ENCODE measurements at places on chromosomes 5 and 9.

DNA sequence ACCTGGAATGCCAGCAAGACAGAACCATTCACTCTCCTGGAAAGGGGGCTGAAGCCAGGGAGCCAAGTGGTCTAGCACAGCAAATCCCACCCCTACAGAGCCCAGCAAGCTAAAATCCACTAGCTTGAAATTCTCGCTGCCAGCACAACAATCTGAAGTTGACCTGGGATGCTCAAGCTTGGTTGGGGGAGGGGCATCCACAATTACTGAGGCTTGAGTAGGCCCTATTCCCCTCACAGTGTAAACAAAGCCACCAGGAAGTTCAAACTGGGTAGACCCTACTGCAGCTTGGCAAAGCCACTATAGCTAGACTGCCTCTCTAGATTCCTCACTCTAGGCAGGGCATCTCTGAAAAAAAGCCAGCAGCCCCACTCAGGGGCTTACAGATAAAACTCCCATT lies 17.3 kb downstream of the RIGI start:
- no peak for DNase-seq

DNA sequence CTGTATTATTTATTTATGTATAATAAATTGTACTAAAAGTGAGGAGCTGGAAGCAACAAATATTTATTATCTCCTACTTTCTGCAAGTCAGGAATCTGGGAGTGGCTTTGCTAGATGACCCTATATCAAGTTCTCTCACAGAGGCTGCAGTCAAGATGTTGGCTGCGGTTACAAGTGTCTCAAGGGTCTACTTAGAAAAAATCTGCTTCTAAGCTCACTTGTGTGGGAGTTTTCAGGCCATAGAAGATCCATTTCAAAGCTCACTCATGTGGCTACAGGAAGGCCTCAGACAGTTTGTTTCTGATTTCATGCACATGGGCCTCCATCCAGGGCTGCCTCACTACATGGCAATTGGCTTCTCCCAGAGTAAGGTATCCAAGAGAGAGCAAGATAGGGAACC lies 551.1 kb downstream of the CAAP1 start:
- no peak for DNase-seq

- no peak for DNase-seq
These were observed 94.6 kb upstream of the RASGRF2 start for GRCh38 chr5:80865551-80865950.

- no peak for DNase-seq
These were observed 212.0 kb downstream of the RAB3C start for GRCh38 chr5:58794875-58795274.

DNA sequence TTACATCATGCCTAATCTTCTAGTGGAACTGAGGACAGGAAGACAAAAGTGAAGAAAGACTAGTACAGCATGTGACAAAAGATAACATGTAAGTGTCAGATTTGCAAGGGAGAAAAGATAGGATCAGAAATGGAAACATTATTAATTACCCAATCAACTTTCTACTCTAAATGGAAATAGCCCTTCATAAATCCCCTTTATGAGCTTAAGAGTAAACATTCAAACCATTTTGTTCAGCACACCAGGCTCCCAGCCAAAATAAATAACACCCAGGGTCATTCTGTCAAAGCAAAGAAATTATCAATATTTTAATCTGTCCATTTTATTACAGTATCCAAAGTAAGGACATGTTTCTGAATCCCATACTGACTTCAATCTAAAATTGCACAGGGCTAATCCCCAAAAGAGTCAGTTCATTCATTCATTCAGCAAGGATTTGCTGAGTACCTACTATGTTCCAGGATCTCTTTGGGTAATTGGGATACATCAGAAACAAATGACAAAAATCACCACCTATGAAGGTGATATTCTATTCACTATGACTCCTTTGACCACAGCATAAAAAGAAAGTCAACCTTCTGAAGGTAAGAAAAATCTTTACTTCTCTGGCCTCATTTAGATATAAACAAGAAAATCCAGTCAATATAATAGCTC lies 5.3 kb downstream of the PRELID2 start:
- DNase-seq, result no peak

DNA sequence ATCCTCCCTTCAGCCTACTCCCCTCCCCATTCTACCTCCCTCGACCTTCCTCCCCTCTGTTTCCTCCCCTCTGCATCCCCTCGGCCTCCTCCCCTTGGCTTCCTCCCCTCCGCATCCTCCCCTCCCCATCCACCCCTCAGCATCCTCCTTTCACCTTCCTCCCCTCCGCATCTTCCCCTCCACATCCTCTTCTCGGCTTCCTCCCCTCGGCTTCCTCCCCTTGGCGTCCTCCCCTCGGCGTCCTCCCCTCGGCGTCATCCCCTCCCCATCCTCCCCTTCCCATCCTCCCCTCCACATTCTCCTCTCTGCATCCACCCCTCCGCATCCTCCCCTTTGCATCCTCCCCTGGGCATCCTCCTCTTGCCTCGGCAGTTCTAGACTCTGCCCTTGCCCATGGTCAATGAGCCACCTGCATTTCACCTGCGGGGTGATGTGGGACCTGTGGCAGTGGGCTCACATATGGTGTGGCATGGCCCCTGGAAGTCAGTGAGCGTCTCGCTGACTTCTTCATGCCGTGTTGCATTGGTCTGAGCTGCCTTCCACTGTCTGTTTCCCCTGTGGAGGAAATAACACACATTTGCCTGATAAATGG lies 113.0 kb downstream of the WNK2 start:
- DNase-seq, result no peak

DNA sequence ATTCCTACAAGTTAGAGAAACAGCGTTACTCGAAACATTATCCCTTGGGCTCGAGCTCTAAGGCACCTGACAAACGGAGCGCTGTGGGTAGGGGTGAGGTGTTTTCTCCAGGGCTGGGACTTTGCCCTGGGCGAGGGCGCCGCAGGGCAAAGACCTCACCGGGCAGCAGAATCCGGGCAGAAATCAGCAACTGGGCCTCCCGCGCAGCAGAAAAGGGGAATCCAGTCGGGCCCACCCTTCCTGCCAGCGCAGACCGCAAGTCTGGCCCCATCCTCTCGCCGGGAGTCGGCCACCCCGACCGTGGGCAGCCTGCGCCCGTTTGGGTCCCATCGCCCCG lies 430 bp upstream of the MSH3 start:
- DNase-seq, result no peak

GRCh38 chr9:134314950-134315715 lies 11.1 kb upstream of the RXRA start:
- no peak for DNase-seq

GRCh38 chr5:122965111-122965510 lies 71.4 kb downstream of the PPIC start:
- peak; percentile 19 for DNase-seq

- DNase-seq, result no peak
These were observed 289.7 kb upstream of the SEMA6A start for GRCh38 chr5:116864157-116864837.

GRCh38 chr5:22835686-22836085 lies 17.5 kb downstream of the CDH12 start:
- DNase-seq, result no peak

DNA sequence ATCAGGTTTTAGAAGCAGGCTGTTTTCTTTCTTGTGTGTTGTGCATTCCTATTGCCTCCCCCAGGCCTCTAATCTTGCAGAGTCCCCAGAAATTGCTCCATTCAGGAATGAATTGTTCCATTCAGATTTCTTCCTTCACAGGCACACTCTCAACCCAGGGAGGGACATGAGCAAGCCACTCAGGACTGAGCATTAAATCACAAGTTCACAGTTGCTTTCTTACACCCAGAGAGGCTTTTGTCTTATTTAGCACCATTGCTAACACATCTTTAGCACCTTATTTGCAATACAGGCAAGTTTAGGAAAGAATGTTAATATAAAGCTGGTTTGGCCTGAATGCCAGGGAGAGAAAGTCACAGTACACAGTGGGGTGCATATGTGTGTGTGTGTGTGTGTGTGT lies 221.4 kb downstream of the RAB3C start:
- DNase-seq, result no peak

DNA sequence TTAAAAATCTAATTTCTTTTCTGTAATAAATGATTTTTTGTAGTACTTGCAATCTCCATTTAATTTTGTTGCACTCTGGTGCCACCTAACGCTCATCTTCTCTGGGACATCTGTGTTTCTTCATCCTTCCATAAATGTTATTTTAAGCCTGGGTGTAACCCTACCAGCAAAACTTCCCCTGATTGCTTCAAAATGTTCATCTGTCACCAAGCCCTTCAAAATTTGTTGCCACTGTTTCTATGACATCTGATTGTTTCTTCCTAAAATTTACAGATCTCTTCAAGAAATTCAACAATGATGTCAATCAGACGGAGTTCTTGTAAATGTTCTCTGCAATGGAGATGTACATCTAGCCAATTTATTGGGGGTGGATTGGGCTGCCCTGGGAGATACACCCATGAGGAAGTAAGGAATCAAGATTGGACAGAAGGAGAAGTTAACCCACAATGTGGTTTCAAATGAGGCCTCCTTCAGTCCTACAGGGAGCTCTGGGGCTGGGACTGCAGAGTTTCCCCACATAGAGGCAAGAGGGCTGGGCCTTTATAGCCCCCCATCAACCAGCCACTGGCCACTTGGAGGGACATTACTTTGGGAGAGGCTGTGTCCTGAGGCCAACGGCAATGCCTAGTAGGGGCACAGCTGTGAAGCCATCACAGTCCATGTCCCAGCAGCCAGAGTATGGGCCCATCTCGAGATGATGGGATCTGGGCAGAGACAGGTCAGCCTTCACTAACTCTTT lies 23.3 kb downstream of the MCTP1 start:
- no peak for DNase-seq

DNA sequence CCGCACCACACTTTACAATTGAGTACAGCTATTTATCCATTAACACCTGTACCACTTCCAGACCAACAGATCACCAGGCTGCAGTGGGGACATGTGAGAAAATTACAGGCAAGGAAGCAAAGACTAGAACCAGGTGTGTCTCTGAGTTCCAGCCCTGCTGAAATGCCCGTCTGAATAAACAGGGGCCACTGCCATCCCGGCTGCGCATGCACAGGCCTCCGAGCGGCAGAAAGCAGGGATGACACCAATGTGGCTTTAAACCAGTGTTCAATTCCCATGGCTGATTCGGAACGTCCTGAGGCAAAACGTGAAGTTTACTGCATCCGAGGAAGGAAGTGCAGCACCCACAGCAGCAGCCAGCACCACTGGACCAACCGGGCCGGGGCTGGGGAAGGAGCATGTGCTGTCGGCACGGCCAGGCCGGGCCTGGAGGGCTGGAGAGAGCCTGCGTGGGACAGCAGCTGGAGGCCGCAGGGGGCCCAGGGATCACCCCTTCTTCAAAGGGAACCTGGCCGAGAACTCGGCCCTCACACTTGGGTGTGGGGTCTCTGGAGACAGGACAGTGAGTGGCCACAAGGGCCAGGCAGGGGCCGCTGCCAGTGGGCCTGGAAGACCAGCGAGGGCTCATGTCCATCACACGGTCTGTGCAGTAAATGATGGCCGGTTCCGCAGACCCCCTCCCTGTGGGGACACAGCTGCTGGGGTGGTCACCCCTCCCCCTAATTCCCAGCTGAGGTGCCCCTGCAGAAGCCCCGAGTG lies 33.0 kb upstream of the SLC12A7 start:
- DNase-seq, result no peak

DNA sequence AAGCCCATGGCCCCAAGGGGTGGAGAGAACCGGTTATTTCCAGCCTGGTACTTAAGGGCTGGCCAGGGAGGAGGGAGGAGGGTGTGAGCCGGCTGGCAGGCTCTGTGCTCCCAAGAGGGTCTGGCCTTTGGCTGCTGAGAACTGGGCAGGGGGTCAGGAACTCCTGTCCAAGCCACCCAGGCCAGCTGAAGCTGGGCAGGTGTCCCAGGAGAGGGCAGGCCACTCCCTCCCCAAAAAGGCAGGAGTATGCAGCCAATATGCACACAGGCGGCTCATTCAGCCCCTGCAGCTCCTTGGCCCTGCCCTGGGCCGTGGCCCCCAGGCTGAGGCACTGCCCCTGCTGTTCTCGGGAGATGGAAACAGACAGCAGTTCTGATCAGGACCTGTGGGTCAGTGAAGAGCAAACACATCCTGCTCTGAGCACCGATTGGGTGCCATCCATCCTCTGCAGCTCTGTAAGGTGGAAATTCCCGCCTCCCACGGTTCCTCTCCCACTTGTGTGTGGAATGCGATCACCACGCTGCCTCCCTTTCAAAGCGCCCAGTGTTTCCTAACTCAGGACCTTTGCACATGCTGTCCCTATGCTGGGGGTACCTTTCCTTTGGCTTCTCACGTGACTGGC lies 17.1 kb upstream of the KIF12 start:
- DNase-seq, result no peak

GRCh38 chr5:176996780-176997179 lies 9.8 kb downstream of the UIMC1 start:
- DNase-seq, result no peak

- no peak for DNase-seq
These were observed 22.2 kb downstream of the HMCN2 start for GRCh38 chr9:130287736-130288135.

- DNase-seq, result no peak
These were observed 1.8 kb downstream of the SMC5 start for GRCh38 chr9:70260606-70261005.

GRCh38 chr5:115064380-115064779 lies 105.3 kb downstream of the TRIM36 start:
- no peak for DNase-seq

GRCh38 chr5:93010037-93010436 lies 571.0 kb downstream of the NR2F1-AS1 start:
- no peak for DNase-seq

GRCh38 chr5:119179857-119180641 lies 109.2 kb downstream of the DMXL1 start:
- DNase-seq, result no peak

DNA sequence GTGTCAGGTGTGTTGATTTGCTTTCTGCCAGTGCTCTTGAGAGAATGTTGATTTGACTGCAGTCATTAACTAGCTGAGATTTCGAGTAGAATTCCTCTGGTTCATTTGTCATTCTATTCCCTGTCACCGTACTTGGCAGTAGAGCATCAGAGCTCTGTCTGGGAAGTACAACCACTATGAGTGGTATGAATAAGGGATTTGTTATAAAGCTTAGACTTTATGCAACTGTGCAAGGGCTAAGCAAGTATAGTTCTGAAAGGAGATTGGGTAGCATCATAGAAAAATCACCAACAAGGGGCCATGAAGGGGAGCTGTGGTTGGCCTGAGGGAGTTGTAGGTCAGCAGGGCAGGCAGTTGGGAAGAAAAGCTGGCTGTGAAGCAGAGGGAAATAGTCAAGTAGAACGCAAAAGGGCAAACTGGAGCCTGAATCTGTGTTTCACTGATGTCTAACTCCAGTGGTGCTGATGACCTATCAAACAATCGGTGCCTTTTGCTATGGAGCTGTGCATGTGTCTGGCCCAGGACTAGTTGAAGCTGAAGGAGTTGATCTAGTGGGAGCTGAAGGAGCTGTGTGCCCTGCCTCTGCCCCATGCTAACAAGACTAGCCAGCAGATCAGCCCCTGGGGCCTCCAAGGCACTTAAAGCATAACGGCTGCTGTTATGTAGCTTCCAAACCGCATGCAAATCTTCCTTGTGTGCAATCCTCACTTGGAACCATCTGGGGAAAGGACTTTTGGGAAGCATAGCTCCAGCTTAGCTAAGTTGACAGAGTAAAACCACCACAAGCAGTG lies 110.0 kb downstream of the SLC28A3 start:
- DNase-seq, result no peak

Measured in NCI-H1436 treated with DMSO at 0.1 percent for 48 hours (cell line).